ENCODE measurements at places on chromosomes 12 and 14.
A peak's percentile ranks its signal among the peaks of the same experiment; 100 is the strongest.

- no peak for DNase-seq
These were observed 496.4 kb downstream of the FOXG1 start for GRCh38 chr14:29262979-29263378.

DNA sequence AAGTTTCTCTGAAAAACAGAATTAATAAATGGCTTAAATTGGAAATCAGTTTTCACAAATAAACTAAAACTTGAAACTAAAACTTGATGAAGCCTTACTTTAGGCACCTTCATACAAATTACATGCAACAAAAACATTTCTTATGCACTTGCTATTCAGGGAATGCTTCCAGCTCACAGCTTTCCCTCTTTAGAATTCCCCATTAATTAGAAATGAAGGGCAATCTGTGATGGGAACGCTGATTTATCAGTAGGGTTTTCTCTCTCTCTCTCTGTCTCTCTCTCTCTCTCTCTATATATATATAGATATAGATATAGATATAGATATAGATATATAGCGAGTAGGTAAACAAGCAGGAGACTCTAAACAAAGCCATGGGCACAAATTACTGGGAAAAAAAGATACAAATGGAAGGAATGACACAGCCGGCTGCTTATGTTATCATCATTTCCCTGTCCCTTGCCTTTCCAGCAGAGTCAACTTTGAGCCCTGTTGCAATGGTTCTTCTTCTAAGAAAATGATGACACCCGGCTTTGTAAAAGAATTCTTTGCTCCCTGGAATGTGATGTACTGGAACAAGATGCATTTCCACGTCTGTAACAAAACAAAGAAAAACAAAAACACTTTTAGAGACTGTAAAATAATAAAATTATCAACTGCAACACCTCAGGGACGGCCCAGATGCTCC, 1121.6 kb upstream of the TMEM132C start:
- no peak for DNase-seq

DNA sequence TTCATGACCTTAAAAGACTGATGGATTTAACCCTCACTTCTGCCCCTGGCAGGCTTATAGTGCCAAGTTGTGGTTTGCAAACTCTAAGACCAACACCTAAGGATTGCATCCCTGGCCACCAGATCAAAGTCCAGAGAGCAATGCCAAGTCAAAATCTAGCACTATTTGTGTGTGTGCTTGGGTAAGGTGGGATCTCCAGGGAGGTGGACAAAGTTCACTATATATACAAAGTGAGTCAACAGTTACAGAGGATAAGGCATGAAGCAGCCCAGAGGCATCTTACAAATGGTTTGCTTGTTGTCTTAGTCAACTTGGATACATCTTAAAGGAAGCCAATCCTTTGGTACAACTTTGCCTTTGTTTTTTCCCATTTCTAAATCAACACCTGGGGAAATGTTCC, 137.3 kb downstream of the MSRB3 start:
- DNase-seq = no peak

- no peak for DNase-seq
These were observed 31.6 kb upstream of the CD69 start for GRCh38 chr12:9792185-9792900.

DNA sequence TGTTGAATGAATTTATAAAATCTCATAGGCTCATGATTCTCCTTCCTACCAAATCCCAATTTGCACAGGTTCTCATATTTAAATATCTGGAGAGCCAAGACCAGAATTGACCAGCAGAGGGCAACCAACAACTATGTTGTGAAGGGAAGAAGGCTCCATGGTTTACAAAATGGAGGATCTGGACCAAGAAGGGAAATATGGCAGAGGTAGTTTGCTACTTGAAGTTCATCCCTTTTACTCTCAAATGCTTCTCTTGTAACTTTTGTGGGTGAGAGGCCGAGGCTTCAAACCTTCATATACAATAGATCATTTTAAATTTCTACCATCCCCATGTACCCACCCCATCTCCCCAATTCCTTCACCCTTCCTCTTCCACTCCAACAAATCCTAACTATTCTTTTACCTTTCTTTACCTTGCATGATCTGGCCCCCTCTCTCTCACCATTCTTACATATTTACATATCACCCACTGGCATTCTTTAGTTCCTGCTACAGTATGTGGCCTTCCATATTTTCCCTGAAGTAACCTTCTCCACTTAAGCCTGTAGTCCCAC, 3.8 kb upstream of the SMARCC2 start:
- peak; percentile 86 for DNase-seq

- DNase-seq = peak; percentile 70
These were observed 3.7 kb downstream of the TMEM253 start for GRCh38 chr14:21104448-21105060.

- DNase-seq = no peak
These were observed 91.1 kb downstream of the CCDC60 start for GRCh38 chr12:119425623-119426022.

DNA sequence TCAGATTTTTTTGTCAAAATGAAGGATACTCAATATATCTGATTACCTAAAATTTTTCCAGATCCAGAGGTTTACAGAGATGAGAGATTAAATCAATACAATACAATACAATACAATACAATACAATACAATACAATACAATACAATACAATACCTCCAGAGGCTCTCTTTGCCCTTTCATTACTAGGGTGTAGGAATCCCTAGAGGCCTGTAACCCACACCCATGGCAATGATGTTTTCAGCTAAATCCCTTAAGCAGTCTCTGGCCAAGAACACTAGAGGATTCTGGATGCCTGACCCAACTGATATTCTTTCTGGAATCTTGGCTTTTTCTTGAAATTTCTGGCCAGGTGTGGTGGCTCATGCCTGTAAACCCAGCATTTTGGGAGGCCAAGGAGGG, 23.7 kb upstream of the AEBP2 start:
- no peak for DNase-seq

- no peak for DNase-seq
These were observed 56.9 kb downstream of the LMNTD1 start for GRCh38 chr12:25496098-25496587.

GRCh38 chr14:77804592-77804991, 4.7 kb downstream of the ADCK1 start:
- peak; percentile 7 for DNase-seq

DNA sequence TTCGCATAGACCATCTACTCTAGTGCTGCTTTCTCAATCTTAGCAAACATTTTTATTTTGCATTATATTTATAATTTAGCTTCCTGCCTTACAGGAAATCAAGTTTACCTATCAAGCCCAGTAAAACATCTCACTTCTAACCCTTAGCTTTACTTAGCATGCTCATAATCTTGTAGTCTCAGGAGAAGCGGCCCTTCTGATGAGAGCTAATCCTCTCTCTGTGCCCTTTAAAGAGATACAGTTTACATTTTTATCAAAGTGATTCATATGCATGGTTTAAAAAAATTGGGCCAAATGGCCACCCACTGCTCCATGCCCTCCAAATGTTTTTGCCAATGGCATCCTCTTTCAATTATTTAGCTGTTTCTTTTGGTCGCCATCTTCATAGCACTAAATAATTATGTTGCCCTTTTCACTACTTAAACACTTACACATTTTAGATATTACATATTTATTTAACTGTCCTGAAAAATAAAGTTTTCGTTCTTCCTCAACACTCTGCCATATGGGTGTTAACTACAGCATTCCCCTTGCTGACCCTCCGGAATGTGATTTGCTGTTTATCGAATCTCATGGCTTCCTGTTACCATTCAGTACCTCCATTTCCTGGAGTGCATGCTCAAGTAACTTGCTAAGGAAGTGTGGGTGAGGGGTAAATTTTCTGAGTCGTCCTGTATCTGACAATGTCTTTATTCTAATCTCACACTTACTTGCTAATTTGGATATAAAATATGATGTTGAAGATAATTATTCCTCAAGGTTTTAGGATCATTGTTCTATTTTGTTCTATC, 29.3 kb downstream of the YLPM1 start:
- DNase-seq = no peak

- DNase-seq = no peak
These were observed 10.5 kb upstream of the SMCO2 start for GRCh38 chr12:27436029-27436428.

DNA sequence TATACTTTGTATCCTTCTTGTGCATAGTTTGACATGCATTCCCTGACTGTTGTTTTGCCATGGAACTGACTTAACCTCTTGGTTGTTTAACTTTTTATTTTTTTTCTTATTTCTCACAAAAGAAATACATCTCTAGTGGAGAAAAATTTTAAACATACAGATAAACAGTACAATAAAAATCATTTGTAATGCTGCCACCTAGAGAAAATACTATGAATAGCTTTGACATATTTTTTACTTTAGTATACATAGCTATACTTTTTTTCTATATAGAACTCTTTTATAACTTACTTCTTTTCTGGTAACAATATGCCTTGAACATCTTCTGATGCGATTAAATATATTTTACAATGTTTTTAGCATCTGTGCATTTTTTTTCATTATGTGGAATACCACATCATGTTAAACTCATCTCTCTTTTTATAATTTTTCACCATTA, 184.5 kb downstream of the AKAP6 start:
- DNase-seq = no peak

- DNase-seq = no peak
These were observed 3.6 kb upstream of the BATF start for GRCh38 chr14:75518625-75519024.

- no peak for DNase-seq
These were observed 866 bp upstream of the PITPNM2 start for GRCh38 chr12:123151457-123152454.

DNA sequence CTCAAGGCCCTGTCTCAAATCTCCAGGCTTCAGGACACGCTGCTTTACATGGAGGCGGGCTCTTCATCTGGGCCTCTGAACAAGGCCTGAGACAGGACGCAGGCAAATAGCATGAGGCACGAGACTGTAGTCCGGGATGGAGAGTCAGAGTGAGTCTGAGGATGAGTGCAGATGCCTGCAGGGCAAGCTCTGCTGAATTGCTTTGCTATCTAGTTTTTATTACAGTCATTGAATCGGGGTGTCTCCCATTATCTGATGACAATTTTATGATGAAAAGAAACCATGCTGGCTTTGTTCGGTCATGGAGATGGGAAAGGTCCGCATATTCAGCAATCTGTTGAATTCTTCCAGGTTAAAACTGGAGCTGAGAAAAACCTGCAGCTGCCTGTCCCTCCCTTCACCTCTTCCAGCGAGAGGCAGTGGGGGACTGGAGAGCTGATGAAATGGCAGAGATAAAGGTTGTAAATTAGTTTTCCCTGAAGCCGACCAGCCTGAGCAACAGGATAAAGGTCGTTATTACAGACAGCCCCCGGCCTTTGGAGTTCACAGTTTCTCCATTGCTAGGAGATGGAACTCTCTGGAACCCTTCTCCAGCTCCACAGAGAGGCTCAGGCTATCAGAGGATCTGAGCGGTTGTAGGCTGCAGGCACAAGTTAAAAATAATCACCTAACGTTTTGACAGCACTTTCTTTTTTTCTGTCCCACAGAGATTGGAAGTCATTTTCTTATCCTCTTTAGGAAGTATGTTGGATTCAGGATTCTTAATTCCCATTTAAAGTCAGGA, 1.3 kb upstream of the ADGRD1 start:
- DNase-seq = no peak

- DNase-seq = no peak
These were observed 126.1 kb downstream of the SLC38A6 start for GRCh38 chr14:61106959-61107641.

DNA sequence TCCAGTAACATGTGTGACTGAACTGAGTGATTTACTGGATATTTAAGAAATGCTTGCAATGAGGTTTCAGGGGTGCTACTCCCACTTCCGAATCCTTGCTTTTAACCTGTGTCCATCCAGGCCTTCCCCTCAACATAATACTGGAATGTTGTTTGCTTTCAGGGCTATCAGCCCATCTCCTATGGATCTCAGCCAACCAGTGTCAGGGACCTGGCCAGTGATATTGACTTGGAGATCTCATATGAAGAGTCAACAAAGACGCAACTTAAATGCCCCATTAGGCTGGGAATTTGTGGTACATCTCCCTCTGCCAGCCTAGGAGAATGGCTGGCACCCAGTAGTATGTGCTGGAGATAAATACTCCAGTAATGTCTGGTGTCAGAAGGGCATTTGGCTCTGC, 889 bp upstream of the IFT43 start:
- no peak for DNase-seq

GRCh38 chr12:107317751-107318555, 224.6 kb upstream of the CRY1 start:
- peak; percentile 86 for DNase-seq

GRCh38 chr14:95663226-95663797, 22.9 kb upstream of the TCL1B start:
- no peak for DNase-seq

DNA sequence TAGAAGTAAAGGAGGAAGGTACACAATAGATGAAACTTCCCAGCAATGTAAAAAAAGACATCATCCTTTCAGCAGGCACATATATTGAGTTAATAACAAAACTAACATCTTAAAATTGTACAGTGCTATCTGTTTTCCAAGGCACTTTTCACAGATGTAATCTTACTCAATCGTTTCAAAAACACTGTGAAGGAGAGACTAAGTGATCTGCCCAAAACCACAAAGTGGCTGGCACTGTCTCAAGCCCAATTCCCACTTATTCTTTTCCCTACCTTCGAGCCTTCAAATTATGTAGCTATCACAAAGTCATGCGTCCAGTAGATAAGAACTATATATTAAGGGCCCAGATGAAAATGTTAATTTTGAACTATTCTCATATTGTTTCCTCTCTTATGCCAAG, 193.6 kb upstream of the RASSF8 start:
- no peak for DNase-seq

DNA sequence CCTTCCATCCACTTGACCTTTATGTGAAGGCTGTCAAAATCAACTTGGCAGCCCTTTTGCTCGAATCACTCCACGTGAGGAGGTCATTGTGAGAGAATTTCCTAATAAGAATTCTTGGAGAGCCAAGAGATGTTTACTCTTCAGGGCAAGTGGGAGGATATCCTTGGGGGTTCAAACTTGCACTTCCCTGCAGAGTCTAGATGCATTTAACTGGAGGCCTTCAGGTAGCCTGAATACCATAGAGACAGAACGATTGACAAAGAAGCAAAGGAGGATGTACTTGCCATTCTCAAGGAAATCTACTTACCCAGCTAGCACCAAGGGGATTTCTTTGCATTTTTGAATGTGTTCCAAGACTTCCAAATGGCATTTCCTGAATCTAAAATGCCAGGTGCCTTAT, 1702.6 kb upstream of the FLRT2 start:
- no peak for DNase-seq

- DNase-seq = no peak
These were observed 11.3 kb downstream of the BDKRB1 start for GRCh38 chr14:96267336-96267735.

DNA sequence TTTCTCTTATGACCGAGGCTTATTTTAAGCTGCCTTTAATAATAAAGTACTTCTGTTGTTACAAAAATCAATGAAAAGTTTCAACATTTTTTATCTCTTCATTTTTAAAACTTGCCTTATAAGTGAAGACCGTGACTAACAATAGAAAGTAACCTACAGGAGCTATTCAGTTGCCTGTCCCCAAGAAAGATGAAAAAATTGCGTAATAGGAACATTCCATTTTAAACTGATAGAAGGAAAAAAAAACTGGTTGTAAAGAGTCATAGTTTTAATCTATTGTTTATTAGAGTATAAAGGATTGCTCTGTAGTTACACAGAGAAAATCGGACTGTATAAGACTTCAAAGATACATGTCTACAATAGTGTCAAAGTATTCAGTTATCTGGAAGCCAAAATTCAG, 83.3 kb downstream of the DAAM1 start:
- no peak for DNase-seq

GRCh38 chr12:6960593-6961277, 9.6 kb downstream of the PTPN6 start:
- no peak for DNase-seq

- DNase-seq = no peak
These were observed 49.8 kb downstream of the NTS start for GRCh38 chr12:85923767-85924331.

- no peak for DNase-seq
These were observed 6.3 kb upstream of the DICER1 start for GRCh38 chr14:95163666-95164065.

All from stimulated activated CD4-positive, alpha-beta T cell treated with anti-CD3 and anti-CD28 coated beads, Interleukin-4, amount 100 ng/mL, for 24 hours (primary cell).